Fibroblast of mammary gland (primary cell): ENCODE measurements at places on chromosomes 2 and 18.

GRCh38 chr2:135790423-135790822 is 46.6 kb downstream of the LCT start:
- DNase-seq, result no peak

DNA sequence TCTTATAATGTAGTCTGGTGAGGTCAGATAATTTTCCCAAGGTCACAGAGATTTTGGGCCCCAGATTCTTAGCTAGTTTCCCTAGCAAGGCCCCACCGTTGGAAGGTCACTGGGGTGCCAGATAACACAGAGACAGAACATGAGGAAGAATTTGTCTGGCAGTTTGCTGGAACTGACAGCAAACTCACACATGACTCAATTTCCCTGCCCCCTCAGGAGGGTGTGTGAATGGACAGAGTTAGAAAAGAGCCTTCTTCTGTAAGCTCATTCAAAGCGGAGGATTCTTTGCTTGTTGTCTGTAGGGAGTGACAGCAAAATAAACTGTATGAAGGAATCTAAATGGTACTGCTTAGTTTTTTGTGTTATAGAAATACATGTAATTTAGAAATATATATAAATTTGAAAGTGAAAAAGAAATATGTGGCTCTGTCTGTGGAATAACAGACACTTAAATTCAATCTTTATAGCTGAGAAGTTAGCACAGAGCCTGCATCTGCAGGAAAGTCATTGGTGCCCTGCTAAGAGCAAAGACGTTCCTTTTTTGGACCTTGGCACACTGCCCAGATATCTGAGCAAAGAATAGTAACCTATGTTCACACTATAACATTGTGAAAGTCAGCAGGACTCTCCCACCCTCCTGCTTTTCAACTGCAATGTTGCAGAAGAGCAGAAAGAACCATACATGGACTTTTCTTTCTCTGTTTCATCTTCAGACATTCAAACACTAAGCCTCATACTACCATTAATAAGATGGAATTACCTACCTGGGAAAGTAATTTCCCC is 2.1 kb downstream of the MDH1 start:
- DNase-seq, result peak; percentile 33

- peak; percentile 90 for DNase-seq
Observed at GRCh38 chr2:19574778-19575260, 216.4 kb upstream of the OSR1 start.

DNA sequence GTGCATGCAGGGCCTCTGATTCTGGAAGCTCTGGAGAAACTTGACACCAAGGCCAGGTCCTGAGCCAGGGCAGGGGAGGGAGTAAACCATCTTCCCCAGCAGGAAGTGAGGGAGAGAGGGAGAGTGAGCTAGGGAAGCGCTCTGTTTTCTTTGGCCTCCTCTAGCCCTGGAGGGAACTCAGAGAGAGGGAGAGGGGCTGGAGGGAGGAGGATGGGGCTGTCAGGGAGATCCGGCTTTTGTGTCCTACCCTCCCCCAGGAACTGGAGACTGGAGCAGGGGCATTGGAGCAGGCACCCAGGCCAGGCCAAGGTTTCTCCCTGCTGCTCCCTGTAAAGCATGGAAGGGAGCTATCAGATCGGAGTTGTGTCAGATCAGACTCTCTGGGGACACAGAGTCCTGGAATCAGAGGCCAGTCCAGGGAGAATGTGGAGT is 22.7 kb upstream of the PKDCC start:
- peak; percentile 64 for DNase-seq

GRCh38 chr2:186189816-186190215 is 296.2 kb upstream of the ZC3H15 start:
- DNase-seq, result no peak

DNA sequence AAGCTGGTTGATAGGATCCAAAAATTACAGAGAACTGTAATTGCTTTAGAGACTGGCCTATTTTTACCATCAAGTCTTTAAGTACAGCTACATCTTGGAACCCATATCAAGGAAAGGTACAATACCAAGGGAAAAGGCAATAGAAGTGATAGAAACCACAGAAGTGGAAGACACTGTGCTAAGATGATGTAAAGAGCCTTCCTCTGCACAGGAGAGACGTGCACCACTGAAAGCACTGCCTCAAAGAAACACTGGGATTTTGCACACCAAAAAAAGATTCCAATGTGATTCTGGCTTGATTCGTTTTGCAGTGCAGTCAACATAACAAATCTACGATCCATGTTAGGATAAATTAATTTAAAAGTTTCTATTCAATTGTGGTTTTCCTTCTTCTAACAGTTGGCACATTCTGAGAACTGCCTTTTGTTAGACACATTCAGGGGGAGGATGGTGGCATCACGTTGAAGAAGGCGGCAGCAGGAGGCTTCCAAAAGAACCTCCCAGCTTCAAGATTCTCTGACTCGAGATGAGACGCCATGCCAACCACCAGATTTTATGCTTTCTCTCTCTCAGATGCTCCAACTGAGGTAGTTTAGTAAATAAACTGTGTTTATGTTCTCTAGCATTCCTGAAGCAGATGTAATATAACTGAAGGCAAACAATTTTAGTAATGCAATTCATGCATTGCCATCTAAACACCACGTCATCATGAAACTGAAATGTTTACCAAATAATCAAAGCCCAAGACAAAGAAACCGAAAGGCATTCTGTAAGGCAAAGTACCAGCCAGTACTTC is 102.9 kb downstream of the BCL2 start:
- no peak for DNase-seq

DNA sequence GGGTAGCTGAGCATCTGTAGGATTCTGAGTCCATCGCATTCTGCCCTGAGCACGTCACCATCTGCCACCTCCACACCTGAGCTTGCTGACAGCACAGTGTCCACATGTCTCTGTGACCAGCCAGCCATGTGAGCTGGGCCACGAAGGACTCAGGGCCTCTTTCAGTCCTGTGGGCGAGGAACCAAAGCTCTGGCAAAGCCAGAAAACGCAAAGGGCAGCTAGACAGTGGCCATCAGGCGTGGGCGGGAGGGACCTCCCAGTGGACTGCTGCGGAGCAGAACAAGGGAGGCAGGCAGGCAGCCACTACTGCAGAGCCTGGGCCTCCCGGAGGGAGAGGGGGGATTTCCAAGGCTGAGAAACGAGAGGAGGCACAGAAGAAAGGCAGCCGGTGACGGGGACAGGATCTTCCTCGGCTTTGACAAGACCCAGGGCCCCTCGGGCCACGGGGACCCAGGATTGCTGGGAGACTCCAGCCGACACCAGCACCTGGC is 274.6 kb upstream of the SALL3 start:
- DNase-seq, result no peak

GRCh38 chr2:168136392-168136977 is 110.9 kb downstream of the STK39 start:
- DNase-seq, result peak; percentile 66

DNA sequence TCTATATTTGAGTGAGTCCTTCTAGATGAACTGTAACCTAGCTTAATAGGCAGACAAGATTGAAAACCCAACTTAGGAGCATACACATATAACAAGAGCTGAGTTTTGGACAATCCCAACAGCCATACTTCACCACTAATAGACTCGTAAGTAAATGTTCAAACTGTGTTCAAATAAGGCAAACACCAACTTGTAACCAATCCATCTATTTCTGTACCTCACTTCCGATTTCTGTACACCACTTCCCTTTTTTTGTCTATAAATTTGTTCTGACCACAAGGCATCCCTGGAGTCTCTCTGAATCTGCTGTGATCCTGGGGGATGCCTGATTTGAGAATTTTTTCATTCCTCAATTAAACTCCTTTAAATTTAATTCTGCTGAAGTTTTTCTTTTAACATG is 1149.1 kb upstream of the NRXN1 start:
- no peak for DNase-seq

DNA sequence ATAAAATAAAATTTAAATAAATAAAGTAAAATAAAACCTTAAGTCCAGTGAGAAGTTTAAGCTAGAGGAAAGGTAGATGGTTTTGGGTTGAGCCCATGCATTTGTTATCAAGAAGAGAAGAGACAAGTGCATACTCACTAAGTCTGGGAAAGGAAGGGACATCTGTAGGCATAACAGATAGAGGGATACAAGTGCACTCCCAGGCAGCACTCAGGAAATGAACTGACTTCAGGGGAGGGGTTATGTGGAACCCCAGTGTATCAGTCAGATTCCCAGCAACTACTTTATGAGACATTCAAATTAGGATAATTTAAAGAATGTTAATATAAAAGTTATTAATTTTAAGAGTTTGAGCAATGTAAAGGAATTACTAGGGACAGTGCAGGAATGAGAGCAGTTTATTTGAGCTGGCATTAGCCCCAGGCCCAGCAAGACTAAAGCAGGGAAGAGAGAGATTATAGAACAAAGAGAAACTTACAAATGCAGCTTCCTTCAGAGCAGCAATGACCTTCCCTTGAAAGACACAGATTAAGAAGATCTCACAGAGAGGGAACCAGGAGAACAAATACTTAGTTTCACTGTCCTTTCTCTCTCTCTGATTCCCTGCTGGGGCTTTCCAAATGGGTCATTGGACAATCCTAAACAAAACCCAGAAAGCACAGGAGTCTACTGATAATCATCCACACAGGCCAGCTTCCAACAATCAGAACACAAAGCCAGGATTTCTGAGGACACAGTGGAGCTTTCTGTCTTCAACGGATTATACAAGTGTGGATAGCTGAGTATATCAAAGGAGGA is 109.7 kb downstream of the ERBB4 start:
- no peak for DNase-seq

GRCh38 chr2:73386342-73386868 is 769 bp downstream of the ALMS1 start:
- DNase-seq, result no peak

DNA sequence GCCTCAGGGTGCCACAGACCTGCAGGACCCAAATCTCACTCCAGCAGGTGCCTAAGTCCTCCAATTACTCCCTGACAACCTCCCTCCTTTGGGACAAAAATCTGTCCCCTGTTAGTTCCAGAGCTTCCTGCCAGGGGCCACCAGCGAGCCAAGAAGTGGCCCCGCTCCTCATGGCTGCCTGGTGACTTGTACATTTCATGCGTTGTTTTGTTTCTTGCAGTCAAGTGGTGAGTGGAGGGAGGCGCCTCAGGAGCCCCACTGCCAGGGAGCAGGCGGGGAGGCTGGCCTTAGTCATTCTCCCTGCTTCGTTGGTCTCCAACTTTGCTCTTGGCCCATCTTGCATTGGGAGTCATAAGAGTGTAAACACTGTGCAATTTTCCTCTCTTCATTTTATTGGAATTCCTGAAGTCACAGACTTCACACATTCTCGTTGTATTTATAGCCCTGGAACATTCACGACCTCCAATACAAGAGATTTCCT is 81.3 kb downstream of the KCNF1 start:
- no peak for DNase-seq

- no peak for DNase-seq
Observed at GRCh38 chr18:25062720-25063119, 289.2 kb downstream of the ZNF521 start.

GRCh38 chr2:195535911-195536522 is 121.0 kb upstream of the SLC39A10 start:
- DNase-seq, result no peak

DNA sequence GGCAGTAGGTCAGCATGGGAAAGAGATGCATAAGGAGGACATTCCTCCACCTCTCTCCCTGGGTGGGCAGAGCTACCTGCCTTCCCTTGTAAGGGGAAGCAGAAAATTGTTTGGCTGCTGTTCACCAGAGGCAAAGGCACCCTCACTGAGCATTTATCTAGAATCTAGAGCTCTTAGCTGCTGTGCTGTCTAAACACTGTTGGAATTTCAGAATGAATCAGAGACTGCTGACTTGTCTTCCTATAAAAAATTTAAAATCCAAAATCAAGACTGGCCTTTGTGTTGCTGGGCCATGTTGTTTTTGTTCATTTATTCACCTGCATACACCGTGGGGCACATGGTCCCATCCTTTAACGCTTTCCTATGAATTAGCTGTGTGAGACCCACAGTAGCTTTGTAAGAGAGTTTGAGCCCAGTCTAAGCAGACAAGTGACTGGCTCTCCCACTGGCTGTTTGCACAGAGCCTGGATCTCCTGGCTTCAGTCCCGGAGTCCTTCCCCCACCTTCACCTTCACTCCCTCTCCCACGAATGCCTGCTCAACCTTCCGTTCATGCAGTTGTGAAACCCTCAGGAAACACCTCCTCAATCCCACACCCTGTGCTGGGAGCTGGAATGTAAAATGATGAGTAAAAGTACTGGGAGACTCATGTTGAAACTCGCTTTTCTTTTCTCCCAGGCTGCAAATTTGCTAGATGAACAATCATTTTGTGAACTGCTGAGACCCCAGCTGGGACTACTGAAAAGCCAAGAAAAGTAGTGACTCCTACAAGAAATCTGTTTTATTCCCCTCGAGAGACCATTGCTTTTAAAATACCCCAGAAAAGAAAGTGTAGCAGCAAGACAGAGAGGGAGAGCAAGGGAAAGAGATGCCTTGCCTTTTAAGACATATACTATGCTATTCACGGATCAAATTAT is 76.2 kb downstream of the FAM168B start:
- peak; percentile 60 for DNase-seq

GRCh38 chr2:108594132-108594981 is 60.1 kb downstream of the LIMS1 start:
- peak; percentile 92 for DNase-seq

- peak; percentile 5 for DNase-seq
Observed at GRCh38 chr18:21389903-21390302, 147.9 kb downstream of the GREB1L start.

DNA sequence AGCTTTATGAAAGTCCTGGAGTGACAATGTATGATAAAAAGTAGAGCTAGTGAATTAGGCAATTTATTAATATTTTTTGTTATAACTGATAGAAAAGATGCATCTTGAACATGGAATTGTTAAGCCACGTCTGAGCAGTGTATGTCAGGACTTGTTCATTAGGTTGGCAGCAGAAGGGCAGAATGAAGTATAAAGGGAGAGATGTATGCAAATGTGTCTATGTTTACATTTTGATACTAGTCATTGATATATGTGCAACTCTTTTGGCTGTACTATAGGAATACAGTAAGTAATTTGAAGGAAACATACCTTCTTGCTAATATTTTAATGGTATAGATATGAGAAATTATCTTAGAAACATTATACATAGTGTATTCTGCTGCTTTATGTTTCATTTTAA is 49.0 kb upstream of the TMEM247 start:
- no peak for DNase-seq

DNA sequence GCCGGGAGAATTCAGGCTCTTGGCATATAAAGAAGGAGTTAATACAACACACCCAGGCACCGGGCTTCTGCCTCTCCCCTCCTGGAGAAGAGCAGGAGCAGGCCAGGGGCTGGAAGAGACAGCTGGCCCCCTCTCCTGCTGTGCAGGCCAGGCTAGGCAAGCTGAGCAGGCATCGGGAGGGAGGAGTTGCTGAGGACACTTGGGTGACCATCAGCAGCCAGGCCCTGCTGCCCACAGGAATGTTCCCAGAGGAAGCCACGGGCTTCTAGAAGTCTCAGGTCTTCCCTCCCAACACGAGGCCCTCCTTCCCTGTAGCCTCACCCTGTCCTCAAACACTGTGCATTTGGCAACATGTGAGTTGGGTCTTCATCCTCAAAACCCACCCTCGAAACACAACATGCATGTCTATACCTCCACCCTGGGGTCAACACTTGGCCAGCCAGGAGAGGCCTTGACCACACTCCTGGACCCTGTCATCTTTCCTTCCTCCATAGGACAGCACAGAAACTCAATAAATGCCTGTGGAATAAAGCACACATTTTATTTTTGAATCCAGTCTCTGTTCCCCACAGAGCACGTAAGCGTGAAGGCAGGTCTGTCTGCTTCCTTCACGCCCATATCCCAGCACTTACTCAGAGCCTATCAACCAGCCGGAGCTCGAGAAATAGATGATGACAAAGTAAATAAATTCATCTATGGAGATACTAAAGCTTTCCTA is 433.8 kb upstream of the ID2 start:
- peak; percentile 43 for DNase-seq

- DNase-seq, result no peak
Observed at GRCh38 chr18:10184776-10185175, 269.7 kb upstream of the APCDD1 start.
